NCI-H2081 treated with DMSO at 0.1 percent for 48 hours (cell line): ENCODE measurements at places on chromosomes 13 and 19.

DNA sequence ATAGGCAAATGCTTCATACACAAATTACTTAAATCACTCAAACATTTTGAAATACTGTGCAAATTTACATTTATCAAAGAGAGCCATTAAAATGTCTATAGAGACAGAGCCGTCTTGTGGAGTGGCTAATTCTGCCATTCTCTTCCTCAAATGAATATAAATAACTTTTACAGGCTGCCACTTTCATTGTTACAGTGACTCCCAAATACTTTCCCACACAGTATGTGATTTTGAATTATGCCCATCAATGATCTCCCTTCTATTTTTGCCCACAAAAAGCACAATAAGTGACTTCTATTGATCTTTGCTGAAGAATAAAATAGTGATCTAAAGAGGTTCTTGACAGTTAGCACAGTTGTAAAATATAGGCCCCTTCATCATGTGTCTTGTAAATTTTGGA, 1244.9 kb downstream of the PCDH17 start:
- DNase-seq: no peak

GRCh38 chr13:46334035-46334822, 52.8 kb downstream of the RUBCNL start:
- no peak for DNase-seq

DNA sequence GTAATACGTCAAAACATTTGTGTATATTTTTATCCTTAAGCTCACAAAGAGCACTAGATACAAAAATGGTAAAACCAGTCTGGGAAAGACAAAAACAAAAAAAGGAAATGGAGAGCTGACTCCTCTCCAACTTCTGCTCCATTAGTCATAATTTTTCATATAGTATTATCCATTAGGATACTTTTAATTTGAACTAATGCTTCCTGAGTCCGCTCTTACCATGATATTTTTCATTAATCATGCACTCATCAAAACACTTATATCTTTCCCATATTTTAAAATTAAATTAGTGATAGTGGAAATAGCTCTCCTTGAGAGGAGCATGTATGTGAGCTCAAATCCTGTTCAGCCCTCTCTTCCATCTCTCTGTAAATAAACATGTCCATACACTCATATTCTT, 1093.0 kb upstream of the MIR17HG start:
- no peak for DNase-seq

DNA sequence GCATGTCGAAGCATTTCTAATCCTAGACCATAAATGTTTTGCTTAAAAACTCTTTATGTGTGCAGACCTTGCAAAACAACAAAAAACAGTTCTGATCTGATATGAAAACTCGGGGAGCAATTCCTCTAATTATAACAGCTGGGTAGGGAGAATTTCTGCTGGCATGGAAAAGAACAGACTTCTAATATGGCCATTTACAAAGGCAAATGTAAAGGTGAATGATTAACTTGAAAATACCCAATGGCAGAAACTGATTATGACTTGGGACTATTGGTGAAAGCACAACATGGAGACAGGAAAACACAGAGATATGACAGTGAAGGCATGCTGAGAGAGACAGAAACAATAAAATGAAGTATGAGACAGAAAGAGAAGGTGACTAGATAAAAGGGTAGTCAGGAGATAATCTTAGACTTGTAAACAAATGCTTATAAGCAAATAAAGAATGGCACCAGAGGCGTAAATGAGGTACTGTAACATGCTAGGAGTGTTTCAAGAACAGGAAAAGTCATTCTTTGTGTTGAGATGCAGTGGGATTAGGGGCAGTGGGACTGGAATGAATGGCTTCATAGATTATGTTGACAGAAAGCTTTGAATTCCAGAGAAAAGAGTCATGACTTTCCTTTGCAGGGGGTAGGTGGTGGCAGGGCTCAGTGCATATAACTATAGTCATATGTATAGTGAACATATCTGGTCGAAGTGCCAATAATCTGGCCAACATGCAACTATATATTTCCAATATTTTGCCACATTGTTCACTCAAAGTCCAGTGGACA, 393.0 kb downstream of the ITGBL1 start:
- no peak for DNase-seq

DNA sequence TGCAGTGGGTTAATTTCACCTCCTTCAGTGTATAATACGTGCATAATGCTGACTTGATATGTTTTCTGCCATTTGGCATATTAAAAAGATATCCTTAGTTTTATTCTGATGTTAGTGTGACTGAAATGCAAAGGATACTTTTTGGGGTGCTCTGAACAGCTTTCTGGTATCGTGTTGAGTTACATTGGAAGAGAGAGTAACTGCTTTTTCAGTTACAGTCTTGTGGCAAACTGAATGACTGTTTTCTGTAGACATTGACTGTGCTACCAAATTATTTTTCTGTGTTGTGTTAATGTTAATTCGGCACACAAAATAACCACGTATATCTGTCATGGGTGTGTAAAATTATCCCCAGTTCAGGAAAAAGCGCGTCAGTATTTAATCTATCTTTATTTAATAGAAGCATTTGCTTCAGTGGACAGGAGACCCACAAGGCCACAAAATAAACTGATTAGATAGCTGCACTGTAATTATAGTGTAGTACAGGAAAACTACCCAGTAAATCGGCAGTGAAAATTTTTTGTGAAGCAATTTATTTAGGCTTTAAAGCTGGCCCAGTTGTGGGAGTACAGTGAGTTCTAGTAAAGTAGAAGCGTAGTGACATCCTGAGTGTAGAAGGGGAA, 2.5 kb downstream of the URI1 start:
- DNase-seq: no peak

DNA sequence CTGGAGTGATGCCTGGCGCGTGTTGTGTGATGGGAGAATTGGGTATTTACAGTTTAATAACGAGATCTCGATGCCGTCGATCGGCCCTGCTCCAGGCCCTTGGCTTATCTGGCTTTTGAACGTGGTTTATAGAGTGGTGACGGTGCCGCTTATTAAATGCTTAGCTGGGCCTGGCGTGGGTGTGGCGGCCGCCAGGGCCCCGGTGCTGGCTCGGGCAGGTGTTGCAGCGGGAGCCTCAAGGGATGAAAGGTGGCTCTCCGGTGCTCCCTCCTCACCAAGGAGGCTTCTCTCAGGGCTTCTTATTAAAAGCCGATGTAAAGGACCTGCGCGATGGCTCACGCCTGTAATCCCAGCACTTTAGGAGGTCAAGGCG, 173.8 kb downstream of the KDM4B start:
- no peak for DNase-seq

DNA sequence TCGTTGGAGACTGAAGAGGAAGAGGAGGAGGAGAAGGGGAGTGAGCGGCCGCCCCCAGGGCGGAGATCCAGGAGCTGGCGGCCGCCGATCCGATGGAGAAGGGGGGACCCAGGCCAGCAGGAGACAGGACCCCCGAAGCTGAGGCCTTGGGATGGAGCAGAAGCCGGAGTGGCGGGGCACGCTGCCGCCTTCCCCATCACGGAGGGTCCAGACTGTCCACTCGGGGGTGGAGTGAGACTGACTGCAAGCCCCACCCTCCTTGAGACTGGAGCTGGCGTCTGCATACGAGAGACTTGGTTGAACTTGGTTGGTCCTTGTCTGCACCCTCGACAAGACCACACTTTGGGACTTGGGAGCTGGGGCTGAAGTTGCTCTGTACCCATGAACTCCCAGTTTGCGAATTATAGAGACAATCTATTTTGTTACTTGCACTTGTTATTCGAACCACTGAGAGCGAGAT, 1.8 kb downstream of the GADD45B start:
- DNase-seq: no peak

- DNase-seq: peak; percentile 35
Observed at GRCh38 chr19:36850559-36851442, at the start of gene ZNF345. ZNF345 (plus strand) TSS chr19:36850876; CDS start chr19:36876831, 25,955 bp downstream.

- no peak for DNase-seq
Observed at GRCh38 chr19:49331616-49332055, 3.6 kb upstream of the CD37 start.

DNA sequence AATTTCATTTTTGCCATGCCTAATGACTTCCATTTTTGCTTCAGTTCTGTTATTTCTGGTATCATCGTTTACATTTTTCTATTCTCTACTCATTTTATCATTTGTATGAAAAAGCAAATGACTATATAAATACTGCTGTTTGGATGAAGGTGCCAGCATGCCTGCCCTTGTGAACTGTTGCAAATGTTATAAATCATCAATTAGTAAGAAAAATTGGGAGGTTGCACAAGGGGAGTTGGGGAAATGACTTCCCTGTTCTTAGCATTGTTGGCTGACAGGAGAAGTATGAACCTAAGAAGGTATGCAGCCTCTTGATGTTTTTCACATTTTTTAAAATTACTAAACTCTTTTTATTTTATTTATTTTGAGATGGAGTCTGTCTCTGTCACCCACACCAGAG, 15.1 kb downstream of the SAFB start:
- no peak for DNase-seq
